ENCODE measurements at places on chromosomes 6 and 20.
A peak's percentile ranks its signal among the peaks of the same experiment; 100 is the strongest.

DNA sequence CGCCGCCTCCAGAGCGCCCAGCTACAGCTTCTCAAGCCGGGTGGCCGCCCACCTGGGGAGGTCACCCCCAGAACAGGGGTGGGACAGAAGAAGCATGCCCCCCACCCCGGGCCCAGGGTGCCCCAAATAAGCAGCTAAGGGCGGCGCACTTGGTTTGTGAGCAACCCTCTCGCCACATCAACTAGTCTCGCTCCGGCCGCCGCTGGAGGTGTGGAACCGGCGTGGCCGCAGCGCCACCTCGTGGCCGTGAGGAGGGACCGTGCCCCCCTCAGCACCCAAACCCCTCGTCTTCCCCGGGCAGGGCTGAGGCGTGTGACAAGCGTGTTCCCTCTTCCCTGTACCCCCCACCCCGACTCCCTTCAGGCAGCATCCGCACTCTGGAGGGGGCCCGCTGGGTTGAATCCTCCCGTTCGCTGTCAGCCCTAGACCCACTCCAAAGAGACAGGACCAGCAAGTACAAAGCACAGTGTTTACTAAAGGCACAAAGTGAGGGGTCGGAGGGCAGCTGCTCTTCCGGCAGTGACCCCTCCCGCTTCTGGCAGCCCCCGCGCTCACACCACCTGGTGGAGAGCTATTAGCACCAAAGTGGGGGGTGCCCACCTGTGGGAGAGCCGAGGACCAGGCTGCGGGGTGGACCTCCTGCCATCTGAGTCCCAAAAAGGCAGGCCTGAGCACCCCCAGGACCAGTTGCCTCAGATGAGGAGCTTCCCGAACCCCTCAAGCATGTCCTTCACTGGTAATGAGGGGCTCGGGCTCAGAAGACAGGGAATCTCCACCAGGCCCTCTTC is 45.4 kb downstream of the MDFI start:
- peak; percentile 61 for DNase-seq

- no peak for DNase-seq
Observed at GRCh38 chr6:66699385-66699784, 992.4 kb upstream of the EYS start.

DNA sequence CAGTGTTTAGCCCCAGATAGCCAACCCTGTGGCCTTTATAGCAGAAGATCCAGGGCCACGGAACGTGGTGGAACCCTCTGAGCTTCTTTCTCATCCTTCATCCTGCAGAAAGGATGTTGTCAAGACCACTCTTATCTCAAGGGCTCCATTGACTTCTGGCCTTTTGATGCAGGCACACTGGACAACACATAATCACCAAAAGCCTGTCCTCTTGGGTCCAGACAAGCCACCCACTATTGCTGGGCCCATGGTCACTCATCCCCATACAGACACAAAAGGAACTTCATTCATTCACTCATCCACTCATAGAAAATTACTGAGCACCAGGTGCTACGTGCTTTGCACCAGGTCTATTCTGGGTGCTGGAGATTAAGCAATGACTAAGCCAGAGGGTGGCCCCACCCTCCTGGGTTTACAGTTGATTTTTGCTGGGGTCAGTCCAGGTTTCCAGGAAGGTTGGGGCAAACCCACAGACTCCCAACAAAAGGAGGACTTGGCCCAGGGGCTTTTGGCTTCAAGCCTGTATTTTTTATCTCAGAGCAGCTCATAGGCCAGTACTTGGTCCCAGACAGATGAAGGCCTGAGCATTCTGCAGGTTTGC is 2.4 kb downstream of the CST8 start:
- no peak for DNase-seq

DNA sequence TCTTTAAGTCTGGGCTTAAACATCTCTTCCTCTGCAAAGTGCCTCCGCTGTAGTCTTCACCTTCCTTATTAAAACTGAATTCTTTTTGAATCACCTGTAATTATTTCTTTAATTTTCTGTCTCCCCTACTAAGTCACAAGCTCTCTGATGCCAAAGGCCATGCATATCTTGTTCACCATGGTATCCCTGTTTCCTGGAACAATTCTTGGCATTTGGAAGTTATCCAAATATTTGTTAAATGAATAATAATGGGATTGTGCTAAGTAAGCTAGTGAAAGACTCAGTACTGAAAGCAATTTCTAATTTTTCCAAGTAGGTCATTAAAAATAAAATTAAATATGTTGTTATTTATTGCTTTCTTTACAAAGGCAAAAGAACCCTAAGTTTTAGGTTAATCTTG is 12.2 kb downstream of the SNAP91 start:
- peak; percentile 17 for DNase-seq

- DNase-seq, result peak; percentile 22
Observed at GRCh38 chr20:48405909-48406308, 421.9 kb downstream of the PREX1 start.

DNA sequence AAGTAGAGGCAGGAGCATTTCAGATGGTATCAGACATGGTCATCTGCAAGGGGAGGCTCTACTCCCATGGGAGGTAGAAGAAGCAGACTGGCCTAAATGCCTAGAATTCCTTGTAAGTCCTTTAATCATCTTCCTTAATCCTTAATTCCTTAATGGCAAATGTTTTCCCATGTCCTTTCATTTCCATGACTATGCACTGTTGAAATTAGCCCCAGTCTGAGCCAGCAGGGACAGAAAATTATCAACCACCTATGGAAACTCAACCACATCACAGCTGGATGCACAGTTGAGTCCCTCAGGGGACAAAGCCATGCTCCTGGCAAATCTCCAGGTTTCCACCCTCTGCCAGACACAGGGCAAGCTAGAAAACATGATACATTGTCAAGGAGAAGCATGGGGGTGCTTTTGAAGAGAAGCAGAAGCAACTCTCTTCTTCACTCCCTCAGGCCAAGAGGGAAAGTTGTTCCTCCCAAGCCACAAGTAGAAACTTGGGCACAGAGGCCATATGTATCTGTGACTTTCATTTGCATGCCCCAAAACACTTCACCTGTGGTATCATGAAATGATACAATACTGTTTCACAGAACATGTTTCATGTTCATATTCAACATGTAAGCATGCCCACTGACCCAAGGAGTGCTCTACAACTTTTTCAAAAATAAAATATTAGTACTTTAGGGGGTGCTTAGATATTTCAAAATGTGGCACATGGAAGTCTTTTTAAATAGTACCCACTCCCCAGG is 683.6 kb downstream of the KIF16B start:
- DNase-seq, result peak; percentile 45

DNA sequence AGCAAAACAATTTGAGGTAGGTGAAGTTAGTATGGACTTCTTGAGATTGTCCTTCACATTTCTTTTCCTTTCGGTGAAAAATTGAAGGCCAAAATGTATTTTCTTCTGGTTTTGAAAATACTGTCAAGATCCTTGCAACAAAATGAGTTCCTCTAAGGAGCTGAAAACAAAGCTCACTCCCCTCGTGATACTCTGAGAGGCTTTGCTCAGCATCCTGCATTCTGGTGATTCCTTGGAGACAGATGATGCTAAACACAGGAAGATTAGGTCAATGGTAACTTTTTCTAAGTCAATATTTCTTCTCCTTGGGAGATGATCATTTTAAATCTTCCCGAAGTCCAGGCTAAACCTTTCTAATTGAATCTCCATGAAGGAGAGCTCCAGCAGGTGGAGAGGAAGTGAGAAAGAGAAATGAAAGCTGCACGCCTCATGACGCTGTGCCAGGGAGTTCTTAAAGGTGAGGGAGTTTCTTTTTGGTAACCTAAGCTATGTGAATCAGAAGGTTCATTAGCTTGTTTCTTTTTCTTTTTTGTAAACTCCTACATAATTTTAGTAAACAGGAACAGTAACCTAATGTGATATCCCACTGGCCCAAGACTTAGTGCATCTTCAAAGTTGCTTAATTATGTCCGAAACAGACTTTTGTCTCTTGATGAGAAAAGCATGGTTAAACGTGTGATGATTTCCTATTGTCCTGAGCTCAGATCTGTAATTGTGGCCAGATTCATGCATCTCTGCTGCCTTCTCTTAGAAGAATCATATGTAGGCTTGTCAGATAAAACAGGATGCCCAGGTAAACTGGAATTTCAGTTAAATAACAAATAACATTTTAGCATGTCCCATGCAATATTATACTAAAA is 15.0 kb downstream of the ESR1 start:
- DNase-seq, result no peak

- DNase-seq, result no peak
Observed at GRCh38 chr20:33159713-33160112, 8.2 kb upstream of the BPIFA2 start.

GRCh38 chr6:169266746-169267591 is 13.3 kb upstream of the THBS2 start:
- DNase-seq, result peak; percentile 70

GRCh38 chr20:33377366-33377765 is 24.0 kb downstream of the CDK5RAP1 start:
- DNase-seq, result no peak

GRCh38 chr20:49394264-49394663 is 88.2 kb downstream of the KCNB1 start:
- DNase-seq, result peak; percentile 45

GRCh38 chr6:29941471-29941870 is 861 bp upstream of the HLA-A start:
- DNase-seq, result peak; percentile 39

DNA sequence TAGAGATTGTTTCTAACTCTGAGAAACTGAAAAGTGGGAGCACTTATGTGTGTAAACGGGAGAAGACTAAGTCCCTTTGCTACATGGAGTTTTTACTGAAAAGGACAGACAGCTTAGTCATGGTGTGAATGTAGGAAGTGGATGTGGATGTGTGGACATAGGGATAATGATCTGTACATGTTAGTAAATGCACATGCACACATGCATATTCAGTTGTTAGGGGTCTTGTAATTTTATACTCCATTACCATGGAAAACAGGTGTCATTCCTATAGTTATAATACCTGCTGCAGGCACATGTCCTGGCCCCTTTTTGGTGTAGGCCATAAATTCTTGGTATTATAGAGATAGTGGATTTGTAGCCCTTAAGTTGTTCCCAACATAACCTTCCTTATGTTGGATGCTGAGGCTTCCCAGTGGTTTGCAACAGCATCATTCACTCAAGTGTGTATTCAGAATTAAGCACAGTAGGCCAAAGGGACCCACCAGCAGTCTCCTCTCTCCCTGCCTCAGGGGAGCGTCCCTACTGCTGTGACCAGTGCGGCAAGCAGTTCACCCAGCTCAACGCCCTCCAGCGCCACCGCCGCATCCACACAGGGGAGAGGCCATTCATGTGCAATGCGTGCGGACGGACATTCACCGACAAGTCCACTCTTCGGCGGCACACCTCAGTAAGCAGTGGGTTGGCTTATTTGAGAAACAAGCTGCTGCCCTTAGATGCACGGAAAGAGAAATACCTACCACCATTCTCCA is 7.3 kb downstream of the GZF1 start:
- DNase-seq, result no peak

GRCh38 chr20:719068-719467 is 43.5 kb upstream of the SCRT2 start:
- DNase-seq, result no peak

GRCh38 chr6:129130959-129131681 is 248.2 kb downstream of the LAMA2 start:
- no peak for DNase-seq

DNA sequence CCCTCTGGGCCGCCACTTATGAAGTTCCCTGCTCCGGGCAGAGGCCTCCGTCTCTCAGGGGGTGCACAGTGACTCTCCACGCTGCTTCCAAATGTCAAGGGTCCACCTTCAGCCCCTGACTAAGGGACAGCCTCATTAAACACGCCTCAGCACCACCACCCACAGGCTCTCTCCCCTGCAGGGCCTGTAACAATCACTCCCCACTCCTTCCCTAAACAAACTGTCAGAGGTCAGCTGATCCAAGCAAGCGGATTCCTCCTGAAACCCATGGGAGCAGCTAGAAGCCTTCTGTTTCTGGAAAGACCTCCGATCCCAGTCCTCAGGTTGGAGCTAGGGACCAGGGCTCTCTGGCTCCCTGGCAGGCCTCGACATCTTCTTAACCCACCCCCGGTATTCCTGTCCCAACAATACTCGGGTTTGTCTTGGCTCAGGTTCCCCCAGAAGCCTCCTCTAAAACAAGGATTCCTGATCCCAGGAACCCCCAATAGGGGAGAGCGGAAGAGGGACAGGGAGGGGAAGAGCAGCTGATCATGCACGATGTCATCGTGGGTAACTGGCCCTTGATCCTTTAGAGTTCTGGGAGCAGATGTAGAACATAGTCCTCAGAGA is 181.0 kb downstream of the ZNF217 start:
- DNase-seq, result no peak

GRCh38 chr20:12966468-12967085 is 42.2 kb upstream of the SPTLC3 start:
- peak; percentile 49 for DNase-seq

GRCh38 chr6:27839626-27840475 is 72.3 kb downstream of the OR2B2 start:
- DNase-seq, result peak; percentile 95

DNA sequence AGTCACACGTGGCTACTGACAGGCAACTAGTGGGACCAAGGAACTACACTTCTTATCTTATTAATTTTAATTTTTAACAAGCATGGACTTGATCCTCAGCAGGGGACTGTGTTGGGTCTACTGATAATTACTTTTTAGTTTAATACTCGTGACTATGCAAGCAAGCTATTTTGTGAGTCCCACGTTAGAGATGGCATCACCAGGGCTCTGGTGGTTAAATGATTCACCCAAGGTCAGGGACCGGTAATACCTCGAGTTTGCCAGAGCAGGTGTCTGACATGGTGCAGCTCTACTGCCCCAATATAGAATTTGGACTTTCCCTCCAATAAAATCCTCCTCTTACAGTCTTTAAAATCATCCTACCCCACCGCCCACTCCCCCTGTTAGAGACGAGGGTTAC is 98.6 kb upstream of the RIN2 start:
- peak; percentile 71 for DNase-seq

DNA sequence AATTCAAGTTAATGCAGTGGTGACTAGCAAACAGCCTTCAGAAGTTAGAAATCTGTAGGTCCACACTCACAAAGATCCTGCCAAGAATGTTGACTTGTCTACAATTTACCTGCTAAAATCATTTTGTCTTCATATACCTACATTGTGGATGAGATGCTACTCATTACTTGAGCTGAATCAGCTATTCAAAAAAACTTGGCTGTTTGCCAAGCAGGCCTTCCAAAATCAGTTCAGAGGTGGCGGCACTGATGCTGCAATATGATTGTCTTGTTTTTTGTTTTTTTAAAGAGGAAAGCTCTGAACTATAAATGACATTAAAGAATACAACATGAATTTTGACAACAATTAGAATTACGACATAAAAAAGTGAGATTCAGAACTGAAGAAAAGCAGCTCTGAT is 354.7 kb upstream of the KHDRBS2 start:
- no peak for DNase-seq

DNA sequence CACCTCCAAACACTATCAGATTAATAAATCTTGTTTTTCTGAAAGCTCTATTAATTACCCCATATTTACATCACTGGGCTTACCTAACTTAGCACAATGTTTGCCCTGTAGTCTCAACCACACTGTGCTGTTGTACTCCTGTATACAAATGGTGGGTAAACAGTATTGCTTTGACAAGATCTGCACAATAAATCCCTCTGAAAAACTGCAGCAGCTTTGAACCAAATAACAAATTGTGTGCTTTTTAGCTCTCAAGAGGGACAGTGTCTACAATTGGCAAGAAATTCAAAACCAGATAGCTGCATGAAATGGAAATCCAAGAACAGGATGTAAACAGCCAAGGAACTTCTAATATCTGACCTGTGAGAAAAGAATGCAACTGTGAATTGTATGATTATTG is 10.4 kb downstream of the KIF6 start:
- DNase-seq, result no peak

GRCh38 chr6:18214003-18214402 is 50.3 kb downstream of the DEK start:
- no peak for DNase-seq
